ENCODE measurements at places on chromosomes 4 and X.
A peak's percentile ranks its signal among the peaks of the same experiment; 100 is the strongest.

GRCh38 chrX:81195712-81196111 is 6.0 kb downstream of the HMGN5 start:
- peak; percentile 32 for DNase-seq

GRCh38 chr4:15341733-15342300 is 86.0 kb upstream of the C1QTNF7 start:
- DNase-seq, result no peak

- no peak for DNase-seq
Observed at GRCh38 chr4:80079255-80079923, 6.4 kb upstream of the ANTXR2 start.

DNA sequence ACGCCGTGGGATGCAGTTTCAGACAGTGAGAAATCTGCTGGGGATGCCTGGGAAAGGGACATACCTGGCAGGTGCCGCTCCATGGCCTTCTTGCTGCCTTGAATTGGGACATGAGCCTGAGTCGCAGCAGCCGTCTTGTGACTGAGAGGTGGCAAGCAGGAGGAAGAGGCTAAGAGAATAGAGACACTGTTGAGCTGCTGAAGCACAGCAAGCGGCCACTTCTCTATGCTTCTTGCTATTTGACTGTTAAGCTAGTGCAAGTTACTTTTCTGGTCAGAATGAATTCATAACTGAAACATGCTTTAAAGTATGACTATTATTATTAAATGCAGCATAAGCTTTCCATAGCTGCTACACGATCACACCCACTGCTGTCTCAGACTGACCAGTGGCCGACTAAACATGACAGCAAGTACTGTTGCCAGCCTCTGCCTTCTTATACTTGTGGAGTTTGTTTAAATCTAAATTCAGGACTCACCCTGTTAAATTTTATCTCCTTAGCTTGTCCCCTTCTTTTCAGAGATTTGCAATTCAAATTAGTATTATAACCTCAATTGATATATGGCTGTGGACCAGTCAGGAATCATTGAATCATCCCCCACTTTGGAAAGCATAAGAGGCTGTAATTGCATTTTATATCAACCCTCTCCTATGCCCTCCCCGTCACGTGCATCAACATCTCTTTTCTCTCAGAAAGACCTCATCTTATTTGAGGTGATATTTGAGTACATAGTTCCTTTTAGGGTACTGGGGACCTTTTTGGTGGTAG is 24.8 kb upstream of the ACSL1 start:
- DNase-seq, result no peak

DNA sequence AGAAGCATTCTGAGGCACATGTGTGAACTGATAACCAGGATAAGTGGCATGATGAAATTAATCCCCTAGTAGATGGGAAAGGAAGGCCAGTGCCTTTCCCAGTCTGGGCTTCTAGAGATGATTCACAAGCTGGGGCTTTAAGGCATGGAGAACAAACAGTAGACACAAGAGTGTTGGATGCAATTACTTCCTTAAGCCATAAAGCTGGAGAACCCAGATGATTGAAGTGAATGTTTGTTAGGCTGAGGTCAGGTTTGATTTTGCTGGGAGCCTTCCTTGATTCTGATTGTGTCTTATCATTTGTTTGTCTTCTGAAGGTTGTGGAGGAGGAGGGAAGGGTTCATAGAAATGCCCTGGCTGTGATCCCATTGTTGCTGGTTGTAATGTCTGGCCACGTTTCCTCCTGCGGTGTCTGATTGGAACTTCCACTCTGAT is 125.2 kb downstream of the NHS start:
- DNase-seq, result no peak

- no peak for DNase-seq
Observed at GRCh38 chrX:109830157-109830703, 97.2 kb upstream of the ACSL4 start.

- no peak for DNase-seq
Observed at GRCh38 chrX:40968180-40968579, 117.1 kb upstream of the USP9X start.

Data from dermis microvascular lymphatic vessel endothelial cell (primary cell).